Panc1 (cell line): ENCODE measurements at places on chromosomes 4 and X. TPM values are rescaled to one million over a fixed set of nuclear protein-coding genes. Genes with fewer than 3 reads are reported as not detected.

GRCh38 chr4:47167081-47168035 is 136.0 kb downstream of the GABRB1 start:
- H3K36me3 ChIP-seq: no peaks in the 10 kb centered on the region
- no peak overlapping the region for H3K4me3 ChIP-seq
- H3K27me3 ChIP-seq: no peaks in the 10 kb centered on the region

MAGEA4 gene
- not detected for total RNA-seq

DLG3 gene
- 3.0 TPM for total RNA-seq

- H3K4me3 ChIP-seq: no peak overlapping the region
These were observed 136.1 kb downstream of the C4orf33 start for GRCh38 chr4:129231945-129232588.

GRCh38 chr4:103774326-103774825 is 54.6 kb upstream of the TACR3 start:
- no peak overlapping the region for H3K4me3 ChIP-seq
- no peaks in the 10 kb centered on the region for H3K27me3 ChIP-seq
- no peak for DNase-seq
- no peaks in the 10 kb centered on the region for H3K36me3 ChIP-seq
- H3K4me1 ChIP-seq: no peaks in the 10 kb centered on the region

GRCh38 chr4:55530691-55531090 is 16.0 kb downstream of the CLOCK start:
- H3K27ac ChIP-seq: no peak overlapping the region
- no peaks in the 10 kb centered on the region for H3K27me3 ChIP-seq
- no peak overlapping the region for H3K4me3 ChIP-seq
- no peak for DNase-seq
- H3K4me1 ChIP-seq: no peaks in the 10 kb centered on the region
- no peaks in the 10 kb centered on the region for H3K36me3 ChIP-seq

GAGE13 gene
- not detected for total RNA-seq

DNA sequence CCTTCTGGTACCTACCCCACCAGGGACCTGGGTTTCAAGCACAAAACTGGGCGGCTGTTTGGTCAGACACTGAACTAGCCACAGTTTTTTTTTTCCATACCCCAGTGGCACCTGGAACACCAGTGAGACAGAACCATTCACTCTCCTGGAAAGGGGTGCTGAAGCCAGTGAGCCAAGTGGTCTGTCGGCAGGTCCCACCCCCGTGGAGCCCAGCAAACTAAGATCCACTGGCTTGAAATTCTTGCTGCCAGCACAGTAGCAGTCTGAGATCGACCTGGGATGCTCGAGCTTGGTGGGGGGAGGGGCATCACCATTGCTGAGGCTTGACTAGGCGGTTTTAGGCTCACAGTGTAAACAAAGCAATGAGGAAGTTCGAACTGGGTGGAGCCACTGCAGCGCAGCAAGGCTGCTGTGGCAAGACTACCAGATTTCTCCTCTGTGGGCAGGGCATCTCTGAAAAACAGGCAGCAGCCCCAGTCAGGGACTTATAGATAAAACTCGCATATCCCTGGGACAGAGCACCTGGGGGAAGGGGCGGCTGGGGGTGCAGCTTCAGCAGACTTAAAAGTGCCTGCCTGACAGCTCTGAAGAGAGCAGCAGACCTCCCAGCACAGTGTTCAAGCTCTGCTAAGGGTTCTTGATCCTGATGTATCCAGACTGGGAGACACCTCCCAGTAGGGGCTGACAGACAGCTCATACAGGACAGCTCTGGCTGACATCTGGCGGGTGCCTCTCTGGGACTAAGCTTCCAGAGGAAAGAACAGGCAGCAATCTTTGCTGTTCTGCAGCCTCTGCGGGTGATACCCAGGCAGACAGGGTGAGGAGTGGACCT is 223.0 kb downstream of the COX18 start:
- H3K27me3 ChIP-seq: no peaks in the 10 kb centered on the region
- no peak for DNase-seq
- no peaks in the 10 kb centered on the region for H3K36me3 ChIP-seq
- no peak overlapping the region for H3K27ac ChIP-seq

DNA sequence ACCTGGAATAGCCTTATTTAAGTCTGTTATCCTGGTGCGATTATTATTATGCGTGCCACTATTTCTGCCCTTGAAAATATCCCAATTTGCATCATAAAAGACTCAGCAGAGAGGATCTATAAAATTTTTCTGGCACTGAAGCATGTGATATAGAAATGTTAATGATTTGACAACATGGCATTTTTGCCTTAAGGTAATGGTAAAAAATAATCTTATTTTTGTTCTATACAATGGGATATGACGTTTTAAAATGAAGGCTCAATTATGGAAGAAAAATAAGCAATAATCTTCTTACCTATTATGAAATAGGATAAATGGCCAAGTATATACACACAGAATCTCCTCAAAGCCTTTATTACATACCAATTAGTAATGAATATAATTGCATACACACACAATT is 113.5 kb downstream of the PDGFC start:
- H3K4me1 ChIP-seq: no peaks in the 10 kb centered on the region
- H3K27ac ChIP-seq: no peak overlapping the region
- H3K36me3 ChIP-seq: no peaks in the 10 kb centered on the region
- no peak overlapping the region for H3K4me3 ChIP-seq
- H3K27me3 ChIP-seq: no peaks in the 10 kb centered on the region

SOD3 gene
- 1.0 TPM for total RNA-seq

DNA sequence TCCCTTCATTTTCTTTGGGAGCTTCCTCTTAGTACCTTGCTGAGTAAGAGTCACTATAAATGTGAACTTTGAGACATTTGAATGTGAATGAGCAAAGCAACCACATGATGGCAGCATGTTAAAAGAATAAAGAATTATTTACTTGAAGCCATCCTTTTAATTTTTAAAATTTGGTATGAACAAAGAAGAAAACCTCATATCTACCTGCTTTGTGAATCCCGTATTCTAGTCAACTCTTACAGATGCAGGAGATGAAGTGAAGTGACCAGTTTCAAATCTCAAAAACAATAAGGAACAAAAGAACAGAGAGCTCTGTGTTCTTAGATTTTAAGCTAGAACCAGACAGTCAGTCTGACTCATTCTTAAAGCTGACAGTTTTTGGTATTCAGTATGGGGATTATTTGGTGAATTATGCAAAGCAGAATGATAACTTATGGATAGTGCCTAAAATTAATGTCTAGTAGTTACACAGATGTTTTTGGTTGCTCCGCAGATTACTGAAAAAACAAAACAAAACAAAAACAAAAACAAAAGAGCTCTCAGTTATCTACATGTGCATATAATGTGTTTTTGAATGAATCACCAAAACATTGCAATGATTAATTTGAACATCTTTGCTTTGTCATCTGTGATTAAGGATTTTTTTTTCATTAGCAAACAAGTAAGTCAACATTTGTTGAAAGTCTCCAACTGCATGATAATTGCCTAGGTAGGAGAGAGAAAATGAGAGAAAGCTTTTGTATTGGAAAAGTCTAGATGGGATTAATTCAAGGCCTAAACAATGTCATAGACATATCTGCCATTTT is 48.2 kb upstream of the H2AZ1 start:
- H3K27ac ChIP-seq: no peak overlapping the region
- DNase-seq: no peak
- H3K27me3 ChIP-seq: no peaks in the 10 kb centered on the region
- H3K4me1 ChIP-seq: no peaks in the 10 kb centered on the region
- no peak overlapping the region for H3K4me3 ChIP-seq

LONRF3 gene
- 13.1 TPM for total RNA-seq

ERAS gene
- 0.23 TPM for total RNA-seq

- H3K4me1 ChIP-seq: no peaks in the 10 kb centered on the region
- no peak overlapping the region for H3K27ac ChIP-seq
- no peaks in the 10 kb centered on the region for H3K36me3 ChIP-seq
- DNase-seq: no peak
- H3K4me3 ChIP-seq: no peak overlapping the region
- H3K27me3 ChIP-seq: no peaks in the 10 kb centered on the region
These were observed 113.5 kb downstream of the RAP1GDS1 start for GRCh38 chr4:98374643-98375042.

- peaks cover 4% of the 10 kb centered on the region; the same call in 1 of the 2 replicates for H3K27me3 ChIP-seq
These were observed 124.1 kb upstream of the WDR1 start for GRCh38 chr4:10240691-10241090.
